KBM-7 (cell line): ENCODE measurements at places on chromosomes 2 and 18.

DNA sequence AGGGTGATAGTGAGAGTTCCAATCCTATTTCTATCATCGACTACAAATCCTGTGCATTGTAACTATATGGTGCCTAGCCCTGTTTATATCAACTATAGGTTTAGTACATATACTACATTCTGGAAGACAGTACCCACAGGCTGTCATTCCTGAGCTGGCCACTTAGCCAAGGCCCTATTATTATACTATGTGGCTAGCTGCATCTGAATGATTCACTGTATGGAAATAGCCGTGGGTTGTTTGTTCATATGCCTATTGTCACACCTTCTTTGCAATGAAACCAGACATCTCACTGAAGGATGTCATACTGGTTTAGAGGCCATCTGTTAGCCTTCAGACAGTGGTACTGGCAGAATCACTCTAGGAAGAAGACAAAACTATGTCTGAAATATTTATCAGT is 62.3 kb upstream of the FSIP2 start:
- DNase-seq = no peak

DNA sequence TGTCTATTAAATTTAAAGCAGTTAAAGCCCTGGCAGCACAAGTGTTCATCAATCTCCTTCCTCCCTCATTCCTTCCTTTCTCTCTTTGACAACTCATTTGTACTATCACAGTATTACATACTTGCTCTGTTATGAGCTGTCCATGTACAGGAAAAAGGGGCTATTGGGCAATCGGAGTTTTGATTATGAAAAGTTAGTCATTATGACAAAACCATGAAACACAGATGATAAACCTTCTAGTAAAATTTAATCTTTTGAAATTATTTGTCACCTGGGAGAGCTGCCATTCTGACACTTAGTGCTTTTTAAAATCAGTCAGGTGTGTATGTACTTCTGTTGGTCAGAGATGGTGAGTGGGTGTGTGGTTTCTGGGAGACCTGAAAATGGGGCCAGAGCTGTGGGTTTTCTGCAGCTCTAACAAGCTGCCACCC is 39.4 kb downstream of the MAP4K4 start:
- DNase-seq = no peak

DNA sequence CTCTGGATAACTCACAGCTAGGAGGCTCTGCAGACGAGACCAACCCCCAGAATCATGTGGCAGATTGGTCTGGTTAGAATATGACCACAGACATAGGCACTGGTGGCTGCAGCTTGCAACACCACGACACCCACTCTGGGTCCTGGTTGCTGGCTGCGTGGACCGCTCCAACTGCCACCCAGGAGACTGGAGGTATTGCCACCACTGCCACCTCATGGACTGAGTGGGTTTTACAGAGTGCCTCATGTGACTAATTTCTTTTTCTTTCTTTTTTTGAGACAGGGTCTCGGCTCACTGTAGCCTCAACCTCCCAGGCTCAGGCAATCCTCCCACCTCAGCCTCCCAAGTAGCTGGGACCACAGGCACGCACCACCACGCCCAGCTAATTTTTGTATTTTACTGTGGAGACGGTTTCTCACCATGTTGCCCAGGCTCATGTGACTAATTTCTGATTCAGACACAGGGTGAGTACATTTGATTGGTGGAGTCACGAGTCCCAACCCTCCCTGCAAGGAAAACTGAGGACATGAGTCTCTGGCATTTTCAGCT is 29.9 kb upstream of the NT5DC4 start:
- peak; percentile 83 for DNase-seq

DNA sequence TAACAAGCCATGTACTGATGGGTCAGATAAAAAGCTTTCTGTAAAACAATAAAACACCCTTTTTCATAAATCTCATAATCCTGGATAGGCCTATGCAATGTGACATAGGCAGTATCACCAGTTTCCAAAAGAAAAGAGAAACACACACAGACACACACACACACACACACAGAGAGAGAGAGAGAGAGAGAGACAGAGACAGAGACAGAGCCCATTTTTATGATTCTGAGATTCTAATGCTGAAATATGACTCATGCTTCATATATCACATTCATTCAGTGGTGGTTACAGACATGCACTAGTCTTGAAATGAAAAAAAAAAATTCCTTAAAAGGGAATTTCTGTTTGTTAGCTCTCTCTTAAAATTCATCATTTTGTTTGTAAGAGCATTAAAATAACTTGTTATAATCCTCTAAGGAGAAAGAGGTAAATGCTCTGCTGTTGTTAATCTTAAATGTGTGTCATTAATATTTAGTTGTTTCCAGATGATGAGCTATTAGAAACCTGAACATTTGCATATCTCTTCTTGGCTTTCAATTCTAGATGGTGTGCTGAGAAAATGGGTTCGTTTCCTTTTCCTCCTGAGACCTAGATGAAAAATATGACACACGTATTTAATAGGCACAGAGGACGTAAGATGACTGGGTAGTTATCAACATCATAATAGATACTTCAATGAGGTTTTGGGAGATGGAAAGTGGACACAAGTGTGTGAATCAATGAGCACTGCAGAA is 1598.7 kb upstream of the ACVR2A start:
- no peak for DNase-seq

DNA sequence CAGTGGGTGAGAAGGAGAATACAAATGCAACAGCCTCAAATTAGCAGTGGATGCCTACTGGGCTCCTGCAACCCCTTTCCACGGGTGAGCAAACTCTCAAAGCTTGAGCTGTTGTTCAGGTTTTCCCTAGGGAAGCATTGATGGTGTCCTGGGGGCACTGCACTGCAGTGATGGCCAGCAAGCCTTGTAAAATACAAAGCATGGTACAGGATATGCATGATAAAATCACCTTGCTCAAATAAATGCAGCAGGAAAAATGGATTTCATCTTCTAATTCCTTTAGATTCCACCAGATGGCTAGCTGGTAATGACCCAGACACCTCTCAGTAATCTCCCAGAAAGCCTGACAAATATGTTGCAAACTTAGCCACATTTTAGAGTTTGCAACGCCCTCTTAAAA is 698.2 kb downstream of the TRIB2 start:
- DNase-seq = no peak
